T-helper 17 cell (primary cell): ENCODE measurements at places on chromosomes 3 and 15.

- DNase-seq, result no peak
These were observed 103.7 kb upstream of the MNS1 start for GRCh38 chr15:56568466-56569167.

DNA sequence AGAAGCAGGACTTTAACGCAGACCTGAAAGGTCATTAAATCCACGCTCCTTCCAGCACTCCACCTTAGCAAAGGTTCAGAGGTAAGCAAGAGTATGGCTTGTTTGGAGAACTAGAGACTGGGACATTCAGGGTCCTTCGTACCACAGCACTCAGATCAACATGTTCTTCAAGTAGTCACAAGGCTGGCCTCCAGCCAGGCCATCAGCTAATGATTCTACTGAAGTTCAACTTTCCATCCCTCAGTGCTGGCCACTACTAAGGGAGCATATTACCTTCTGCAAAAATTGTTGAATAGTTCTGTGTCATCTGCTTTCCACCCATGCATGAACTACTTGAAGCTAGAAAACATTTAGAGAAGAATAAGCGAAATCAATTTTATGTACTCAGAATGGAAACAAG is 17.6 kb downstream of the CD200R1L start:
- DNase-seq, result no peak

GRCh38 chr3:151384741-151385174 is at the start of gene P2RY12:
P2RY12 (minus strand) TSS chr3:151384753; CDS start chr3:151338845, 45,908 bp downstream.
- no peak for DNase-seq

DNA sequence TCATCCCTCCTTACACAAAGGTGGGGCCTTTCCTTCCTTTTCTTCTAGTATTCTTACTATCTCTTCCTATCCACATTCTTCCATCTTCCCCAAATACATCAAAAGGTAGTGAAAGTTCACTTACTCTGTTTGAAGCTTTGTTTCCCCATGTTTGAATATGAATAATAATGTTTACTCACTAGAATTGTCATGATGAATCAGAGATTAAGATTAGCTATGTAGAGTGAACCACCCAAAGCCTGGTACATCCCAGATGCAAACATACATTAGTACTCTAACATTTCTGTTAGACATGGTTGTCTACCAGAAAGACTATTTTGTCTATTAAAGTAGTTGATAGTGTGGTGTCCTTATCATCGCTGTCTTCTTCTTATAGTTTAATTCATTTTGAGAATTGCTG is 327.1 kb upstream of the TBC1D5 start:
- no peak for DNase-seq

GRCh38 chr15:66775127-66776105 is 73.4 kb downstream of the SMAD6 start:
- DNase-seq, result no peak

GRCh38 chr15:43974852-43975251 is 148.1 kb downstream of the WDR76 start:
- DNase-seq, result no peak

- no peak for DNase-seq
These were observed 10.5 kb downstream of the GABRG3 start for GRCh38 chr15:26981492-26981891.

- no peak for DNase-seq
These were observed 53.7 kb upstream of the ATP11B start for GRCh38 chr3:182739619-182740018.

GRCh38 chr3:145457825-145458552 is 703.0 kb downstream of the PLOD2 start:
- no peak for DNase-seq

DNA sequence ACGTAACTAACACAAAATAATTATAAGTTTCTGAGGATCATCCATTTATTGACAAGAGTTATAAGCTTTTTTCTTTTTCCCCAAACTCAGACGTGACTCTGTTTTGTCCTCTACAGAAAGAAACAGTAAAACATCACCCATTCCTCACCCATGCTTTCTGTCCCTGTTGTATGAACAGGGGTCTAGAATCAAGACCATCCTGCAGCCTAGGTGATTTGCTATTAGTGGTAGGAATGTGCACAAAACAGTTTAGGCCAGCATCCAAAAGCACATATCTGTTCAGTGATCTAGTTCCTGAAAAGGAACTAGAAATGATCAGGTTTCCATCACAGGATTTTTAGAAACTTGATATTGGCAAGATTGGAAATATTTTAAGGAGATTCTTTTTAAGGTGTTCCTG is 527.6 kb downstream of the SOX2 start:
- no peak for DNase-seq

GRCh38 chr15:40901053-40901443 is 6.8 kb downstream of the VPS18 start:
- DNase-seq, result no peak

DNA sequence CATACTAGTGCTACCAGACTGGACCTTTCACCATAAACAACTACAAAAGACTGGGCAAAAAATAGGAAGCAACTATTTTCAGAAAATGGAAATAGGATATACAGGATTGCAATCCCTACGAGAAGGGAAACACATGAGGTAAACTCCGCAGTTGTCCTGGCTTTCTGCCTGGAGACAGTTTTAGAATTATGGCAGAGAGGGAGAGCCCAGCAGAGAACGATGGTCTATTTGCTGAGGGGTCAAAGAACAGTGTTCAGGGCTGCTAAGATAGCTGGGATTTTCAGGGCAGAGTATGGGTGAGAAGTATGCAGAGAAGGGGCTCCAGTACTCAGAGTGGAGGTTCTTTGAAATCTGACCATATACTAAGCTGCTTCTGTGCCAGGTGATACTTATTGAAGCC is 163.4 kb downstream of the CHDH start:
- no peak for DNase-seq

GRCh38 chr15:95138604-95139270 is 907.4 kb downstream of the MCTP2 start:
- DNase-seq, result no peak

GRCh38 chr3:29635888-29636287 is 355.0 kb downstream of the RBMS3 start:
- no peak for DNase-seq

DNA sequence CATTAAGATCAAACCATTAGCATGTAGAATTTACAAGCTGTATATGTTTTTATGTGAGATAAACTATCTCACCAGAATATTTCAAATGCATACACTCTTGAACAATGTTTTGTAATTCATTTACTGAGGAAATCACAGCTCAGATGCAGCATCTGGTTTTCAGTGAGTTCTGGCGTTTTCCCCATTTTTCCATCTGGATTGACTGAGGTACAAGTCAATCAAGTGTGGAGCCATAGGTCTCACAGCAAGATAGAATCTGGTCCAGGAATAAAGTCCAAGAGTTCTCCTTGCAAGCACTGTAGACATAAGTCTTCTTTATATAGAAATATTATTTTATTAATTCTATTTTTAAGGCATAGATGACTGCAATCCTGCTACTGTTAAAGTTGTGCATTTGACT is 219.3 kb downstream of the ZBBX start:
- no peak for DNase-seq

DNA sequence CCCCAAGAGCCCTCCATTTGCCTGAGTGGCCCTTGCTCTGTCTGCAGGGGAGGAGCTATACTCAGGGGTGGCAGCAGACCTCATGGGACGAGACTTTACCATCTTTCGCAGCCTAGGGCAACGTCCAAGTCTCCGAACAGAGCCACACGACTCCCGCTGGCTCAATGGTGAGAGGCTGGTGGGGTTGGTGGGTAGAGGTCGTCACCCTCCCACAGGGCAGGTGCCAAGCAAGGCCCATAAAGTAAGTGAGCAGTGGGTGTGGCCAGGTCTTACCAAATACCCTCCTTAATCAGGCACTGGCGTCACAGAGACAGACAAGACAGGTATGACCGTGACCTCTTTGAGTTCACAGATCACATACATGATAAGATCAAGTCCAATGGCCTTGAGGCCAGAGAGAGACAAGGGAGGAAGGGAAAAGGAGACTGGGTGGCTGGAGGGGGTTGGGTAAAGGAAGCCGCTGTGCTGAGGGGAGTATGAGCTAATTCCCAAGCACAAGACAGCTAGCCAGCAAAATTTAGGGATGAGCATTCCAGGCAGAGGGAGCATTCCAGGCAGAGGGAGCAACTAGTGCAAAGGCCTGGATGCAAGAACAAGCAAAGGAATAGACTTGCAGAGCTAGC is 2.5 kb downstream of the SEMA3B start:
- no peak for DNase-seq

- DNase-seq, result no peak
These were observed 403.9 kb upstream of the TBL1XR1 start for GRCh38 chr3:177601152-177601551.

DNA sequence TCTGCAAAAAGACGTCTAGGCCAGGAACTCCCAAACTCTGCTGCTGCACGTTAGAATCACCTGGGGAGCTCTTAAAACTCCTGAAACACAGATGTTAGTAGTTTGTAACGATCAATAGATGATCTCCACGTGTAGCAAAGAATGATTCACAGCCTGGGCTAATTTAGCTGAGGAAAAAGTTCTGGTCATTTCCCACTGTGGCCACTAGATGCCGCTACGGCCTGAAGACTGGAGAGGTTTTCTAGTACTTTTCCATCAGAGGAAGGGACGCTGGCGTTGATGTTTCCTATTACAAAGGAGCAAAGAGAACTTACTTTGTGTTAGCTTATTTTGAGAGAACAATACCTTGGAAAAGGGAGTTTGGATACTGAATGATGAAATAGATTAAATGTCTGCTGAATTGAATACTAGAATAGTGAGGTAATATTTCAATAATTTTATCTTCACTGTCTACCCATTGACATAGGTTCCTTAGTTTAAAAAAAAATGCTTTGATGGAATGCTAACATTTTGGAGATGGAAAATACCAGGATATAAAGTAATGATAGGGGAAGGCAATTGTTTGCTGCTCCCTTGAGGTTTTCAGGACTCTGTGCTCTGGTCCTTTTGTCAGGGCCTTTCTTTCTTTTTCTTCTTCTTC is 159.1 kb downstream of the P3H2 start:
- DNase-seq, result peak; percentile 23

- DNase-seq, result no peak
These were observed 1.3 kb downstream of the ADAMTS9 start for GRCh38 chr3:64686446-64686908.

GRCh38 chr3:15161133-15161532 is 44.9 kb upstream of the CAPN7 start:
- DNase-seq, result no peak

GRCh38 chr3:55205990-55206389 is 278.1 kb upstream of the LRTM1 start:
- DNase-seq, result no peak

- no peak for DNase-seq
These were observed 192.8 kb upstream of the CRBN start for GRCh38 chr3:3372210-3372777.

DNA sequence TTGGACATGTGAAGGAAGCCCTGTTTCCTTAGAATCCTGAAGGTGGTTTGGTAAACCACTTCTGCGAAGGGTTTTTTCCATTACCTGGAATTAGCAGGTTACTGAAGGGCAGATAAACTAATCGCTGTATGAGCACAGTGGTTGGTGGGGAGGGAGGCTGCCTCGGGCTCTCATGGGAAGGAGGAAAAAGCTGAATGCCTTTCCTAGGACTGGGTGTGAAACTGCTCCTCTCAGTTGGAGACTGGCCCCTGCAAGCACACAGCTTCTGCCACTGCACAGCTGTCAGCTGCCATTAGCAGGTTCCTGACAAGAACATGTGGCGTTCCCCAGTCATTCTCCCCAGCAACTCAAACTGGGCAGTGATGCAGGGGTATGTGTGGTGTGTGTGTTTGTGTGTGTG is 376.3 kb downstream of the GAP43 start:
- DNase-seq, result no peak

GRCh38 chr15:40067921-40068624 is 29.1 kb upstream of the SRP14 start:
- no peak for DNase-seq

DNA sequence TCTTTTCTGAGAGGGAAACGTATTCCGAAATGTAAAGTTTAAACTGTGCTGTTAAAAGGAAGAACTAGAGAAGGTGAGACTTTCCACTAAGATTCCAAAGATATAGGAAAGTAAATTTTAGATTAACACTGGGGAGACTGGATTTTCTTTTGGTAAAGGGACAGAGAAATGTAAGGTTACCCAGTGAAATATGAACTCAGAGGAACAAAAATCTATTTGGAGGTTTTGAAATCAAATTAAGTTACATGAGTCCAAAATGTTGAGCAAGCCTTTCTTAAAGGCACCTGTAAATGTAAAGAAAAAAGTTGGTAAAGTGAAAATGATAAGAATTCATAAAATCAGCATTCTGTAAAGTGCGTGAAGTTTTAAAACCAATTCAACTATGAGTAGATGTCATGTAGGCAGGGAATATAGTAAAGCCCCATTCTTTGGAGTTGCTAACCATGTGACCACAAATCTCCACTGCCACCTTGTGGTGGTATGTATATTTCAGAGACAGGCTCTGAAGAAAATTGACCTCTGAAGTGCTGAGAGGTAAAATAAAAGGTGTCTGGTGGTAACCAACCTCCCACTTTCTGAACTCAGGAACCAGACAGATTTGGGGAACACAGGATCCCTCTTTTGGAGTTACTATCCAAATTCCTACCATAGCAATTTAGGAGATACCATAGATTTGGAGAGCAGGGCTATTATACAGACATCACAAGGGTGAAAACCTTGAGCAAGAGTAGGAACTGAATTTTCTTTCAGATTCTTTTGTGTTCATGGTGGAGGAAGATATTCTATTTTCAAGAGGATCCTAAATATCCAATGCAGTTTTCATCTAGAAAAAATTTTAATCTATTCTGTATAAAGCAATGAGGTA is 215.3 kb downstream of the ROBO2 start:
- no peak for DNase-seq

DNA sequence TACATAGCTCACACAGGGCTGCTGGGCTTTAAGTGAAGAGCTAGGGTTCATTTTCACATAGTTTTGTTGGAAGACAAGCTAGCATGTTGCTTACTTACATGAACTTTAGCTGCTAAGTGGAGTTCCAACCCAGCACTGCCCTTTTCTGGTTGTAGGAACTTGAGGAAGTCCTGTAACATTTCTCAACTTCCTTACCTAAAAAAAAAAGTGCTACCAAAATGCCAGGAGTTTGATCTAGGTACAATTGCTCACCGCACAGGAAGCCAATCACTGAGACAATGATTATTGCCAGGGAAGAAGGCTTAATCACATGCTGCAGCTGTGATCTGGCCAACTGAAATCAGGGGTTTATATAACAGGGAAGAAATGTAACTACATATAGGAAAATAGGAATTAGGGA is 52.8 kb downstream of the IL12A start:
- no peak for DNase-seq

- DNase-seq, result no peak
These were observed 23.3 kb downstream of the FBN1 start for GRCh38 chr15:48622237-48622636.

GRCh38 chr3:12255393-12255792 is 33.5 kb upstream of the PPARG start:
- DNase-seq, result no peak
